ENCODE measurements at places on chromosomes 2 and 18.

- no peak for DNase-seq
Observed at GRCh38 chr18:43170586-43170985, 55.1 kb upstream of the RIT2 start.

DNA sequence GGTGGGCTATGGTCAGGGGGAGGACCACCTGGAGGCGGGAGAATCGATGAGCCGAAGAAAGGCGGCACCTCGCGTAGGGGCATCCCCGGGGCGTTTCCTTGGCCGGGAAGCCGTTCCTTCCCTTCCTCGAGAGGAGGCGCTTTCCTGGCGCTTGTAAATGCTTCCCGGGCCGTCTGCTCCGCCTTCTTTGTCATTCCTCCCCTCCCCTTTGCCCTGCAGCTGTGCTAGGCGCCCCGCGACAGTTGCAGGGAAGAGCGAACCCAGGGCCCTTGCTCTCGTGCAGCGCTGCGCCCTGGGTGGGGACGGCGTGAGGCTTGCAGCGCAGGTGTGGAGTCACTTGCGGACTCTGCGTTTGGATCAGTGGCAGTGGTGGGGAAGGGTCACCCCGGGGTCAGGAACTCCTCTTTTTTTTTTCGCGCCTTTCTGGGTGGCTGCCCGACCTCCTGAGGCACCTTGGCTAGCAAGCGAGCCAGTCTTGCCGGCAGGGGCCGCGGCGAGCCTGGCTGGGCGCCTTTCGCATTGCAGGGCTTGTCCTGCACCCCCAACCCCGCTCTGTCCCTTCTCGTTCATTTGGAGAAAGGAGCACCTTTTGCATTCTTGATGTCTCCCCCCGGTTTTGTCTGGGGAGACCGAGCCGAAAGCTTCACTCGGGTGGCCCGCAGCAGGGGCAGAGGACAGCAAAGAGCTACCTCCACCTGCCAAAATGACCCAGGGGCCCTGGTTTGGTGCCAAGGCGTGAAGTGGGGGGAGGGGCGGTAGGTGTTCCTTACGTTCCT lies 858 bp downstream of the KCNS3 start:
- peak; percentile 70 for DNase-seq

- no peak for DNase-seq
Observed at GRCh38 chr2:42421601-42422239, 60.7 kb upstream of the COX7A2L start.

DNA sequence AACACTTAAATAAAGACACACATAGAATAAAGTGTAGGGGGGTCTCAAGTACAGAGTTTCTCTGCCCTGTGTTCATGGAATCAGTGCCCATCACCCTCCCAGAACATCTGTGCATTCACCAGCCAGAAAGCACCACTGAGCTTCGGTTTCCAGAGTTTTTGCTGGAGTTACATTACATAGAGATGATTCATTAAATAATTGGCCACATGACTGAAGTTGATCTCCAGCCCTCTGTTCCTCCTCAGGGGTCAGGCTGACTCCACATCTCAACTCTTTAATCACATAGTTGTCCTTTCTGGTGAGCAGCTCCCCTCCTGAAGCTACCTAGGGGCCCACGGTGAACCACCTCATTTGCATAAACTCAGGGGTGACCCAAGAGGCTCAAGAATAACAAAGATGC lies 129.8 kb downstream of the METTL4 start:
- no peak for DNase-seq

GRCh38 chr18:3177902-3178687 lies 41.7 kb downstream of the MYOM1 start:
- no peak for DNase-seq

DNA sequence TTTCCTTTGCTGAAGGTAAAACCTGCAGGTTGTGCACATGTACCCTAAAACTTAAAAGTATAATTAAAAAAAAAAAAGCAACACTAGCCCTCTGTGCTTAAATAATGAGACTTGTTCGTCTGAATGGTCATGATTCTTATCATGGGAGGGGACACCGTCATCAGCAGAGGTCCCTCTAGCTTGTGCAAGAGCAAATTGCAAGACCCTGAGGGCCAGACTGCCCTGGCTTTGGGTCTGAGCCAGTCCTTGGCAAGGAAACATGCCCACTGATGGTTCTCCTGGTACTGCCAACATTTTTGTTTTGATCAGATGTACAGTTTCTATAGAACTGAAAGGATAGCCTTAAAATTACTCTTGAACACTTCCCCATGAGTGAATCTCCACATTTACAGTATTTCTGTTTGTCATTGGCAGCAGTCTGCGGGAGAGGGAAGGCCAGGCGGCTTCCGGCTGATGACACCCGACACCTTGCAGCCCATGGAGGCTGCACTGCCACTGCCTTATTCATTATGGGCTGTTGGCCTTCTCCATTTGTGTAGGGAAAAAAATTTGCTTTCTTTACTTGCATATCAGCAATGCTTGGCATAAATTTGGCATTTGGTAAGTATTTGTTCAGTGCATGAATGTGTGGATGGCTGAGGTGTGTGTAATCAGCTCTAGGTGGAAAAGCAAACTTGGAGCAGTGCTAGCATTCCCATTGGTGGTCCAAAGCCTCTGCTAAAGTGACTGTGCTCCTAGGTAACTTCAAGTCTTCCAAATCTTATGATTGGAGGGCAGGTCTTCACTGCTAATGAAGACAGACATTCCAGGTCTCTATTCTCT lies 161.6 kb upstream of the ALKAL2 start:
- no peak for DNase-seq

- no peak for DNase-seq
Observed at GRCh38 chr2:155498106-155498505, 799.6 kb downstream of the KCNJ3 start.

DNA sequence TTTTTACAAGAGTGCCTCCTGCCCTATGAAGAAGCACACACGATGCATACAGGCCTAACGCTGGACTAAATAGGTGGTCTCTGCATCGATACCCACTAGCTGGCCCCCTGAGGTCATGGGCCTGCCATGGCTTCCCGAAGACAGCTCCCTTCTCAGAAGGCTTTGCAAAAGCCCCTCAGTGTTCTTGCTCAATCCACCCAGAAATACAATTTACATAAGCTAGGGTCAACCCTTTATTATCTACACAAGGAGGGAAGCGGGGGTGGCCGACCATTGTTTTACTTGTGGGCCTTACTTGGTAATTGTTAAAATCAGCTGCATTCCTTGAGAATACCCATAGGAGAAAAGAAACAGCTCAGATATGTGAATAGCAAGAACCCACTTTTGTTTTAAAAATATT lies 28.5 kb downstream of the UXS1 start:
- no peak for DNase-seq

GRCh38 chr2:66899109-66899508 lies 464.2 kb downstream of the MEIS1 start:
- peak; percentile 21 for DNase-seq

GRCh38 chr2:6237039-6237660 lies 545.0 kb downstream of the SOX11 start:
- DNase-seq: no peak

DNA sequence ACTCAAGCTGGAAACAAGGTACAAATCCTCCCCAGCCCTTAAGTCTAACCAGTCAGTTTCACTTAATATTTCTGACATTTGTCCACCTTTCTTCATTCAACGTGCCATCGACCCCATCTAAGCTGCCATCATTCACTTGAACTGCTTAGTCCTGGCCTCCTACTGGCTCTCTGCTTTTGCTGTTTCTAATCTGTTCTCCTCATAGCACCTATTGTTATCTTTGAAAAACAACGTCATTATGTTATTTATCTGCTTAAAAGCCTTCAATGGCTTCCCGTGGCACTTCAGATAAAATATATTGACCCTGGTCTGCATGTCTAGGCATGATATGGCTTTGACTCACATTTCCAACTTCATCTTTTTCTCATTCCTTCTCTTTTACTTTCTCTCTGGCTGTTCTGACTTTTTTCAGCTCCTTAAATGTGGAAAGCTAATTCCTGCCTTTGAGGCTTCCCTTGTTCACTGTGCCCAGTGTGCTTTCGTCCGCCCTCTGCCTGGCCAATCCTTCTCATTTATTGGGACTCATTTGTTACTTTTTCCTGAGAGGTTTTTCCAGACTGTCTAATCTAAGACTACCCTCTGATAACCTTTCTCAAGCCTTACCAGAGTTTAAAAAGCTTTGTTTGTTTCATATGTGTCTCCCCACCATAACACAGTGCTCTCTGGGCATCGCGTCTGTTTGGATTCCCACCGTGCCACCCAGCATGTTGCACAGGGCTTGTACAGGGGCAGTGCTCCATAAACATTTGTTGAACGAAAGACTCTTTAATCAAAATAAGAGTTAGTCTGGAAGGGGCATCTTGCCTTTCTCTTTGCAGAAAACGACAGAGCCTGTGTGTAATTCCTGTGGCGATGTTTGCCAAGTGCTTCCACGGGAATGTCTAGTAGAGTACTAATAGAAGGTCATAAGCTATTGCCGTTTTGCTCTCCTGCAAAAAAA lies 183.9 kb downstream of the FMNL2 start:
- peak; percentile 66 for DNase-seq

DNA sequence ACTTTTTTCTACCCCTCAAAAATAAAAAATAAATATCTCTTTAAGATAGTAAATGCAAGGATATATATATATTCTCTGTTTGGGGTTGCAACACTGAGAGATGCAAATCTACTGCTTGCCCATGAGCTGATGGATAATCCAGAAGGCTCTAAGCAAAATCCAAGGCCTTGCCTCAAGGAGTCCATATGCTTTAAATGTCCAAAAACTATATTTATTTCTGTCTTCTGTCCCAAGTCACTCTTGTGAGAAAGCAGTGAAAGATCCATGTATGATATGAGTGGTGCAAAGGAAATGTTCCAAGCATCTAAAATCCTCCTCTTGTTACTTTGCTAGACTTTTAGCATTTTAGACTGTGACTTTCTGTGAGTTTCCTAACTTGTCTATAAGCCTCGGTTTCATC lies 92.9 kb upstream of the RNF152 start:
- DNase-seq: no peak

DNA sequence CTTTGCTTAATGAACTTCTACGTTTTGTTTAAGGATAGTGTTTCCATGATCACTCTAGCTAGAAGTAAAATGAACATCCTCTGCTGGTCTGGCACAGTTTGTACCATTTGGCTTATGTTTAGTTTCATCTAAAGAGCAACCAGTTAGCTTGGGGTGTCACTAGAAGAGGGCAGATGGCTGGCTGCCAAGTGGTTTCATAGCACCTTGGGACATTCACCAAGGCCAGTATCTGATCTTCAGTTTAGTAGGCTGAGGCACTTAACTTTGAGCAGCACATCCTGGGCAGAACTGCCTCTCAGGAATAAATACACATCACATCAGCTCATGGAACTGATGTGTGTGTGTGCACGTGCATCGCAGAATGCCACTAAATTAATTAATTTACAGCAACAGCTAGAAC lies 68.4 kb downstream of the NXPH2 start:
- DNase-seq: no peak

- DNase-seq: peak; percentile 80
Observed at GRCh38 chr2:2763351-2764000, 432.4 kb upstream of the MYT1L start.

GRCh38 chr2:233338046-233338445 lies 16.2 kb upstream of the DGKD start:
- DNase-seq: no peak

DNA sequence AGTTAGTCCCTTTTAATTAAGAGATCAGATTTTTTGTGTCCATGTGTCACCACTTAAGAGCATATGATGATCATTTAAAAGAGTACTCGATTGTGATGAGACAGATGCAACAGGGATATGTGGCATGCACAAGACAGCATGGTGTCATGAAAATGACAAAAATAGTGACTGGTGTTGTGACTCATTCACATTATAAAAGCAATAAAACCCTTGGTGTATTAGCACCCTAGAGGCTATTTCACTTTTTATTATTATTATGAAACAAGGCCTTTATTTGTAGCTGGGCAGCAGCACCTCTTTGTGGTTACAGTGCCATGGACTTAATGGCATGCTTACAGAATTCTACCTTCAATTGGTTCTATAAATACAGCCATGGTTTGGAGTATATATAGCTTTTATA lies 1296.0 kb upstream of the ZEB2 start:
- no peak for DNase-seq

All from bronchial epithelial cell (primary cell).